ENCODE measurements at places on chromosomes 4 and X. TPM values are rescaled to one million over a fixed set of nuclear protein-coding genes. Genes with fewer than 3 reads are reported as not detected.

DNA sequence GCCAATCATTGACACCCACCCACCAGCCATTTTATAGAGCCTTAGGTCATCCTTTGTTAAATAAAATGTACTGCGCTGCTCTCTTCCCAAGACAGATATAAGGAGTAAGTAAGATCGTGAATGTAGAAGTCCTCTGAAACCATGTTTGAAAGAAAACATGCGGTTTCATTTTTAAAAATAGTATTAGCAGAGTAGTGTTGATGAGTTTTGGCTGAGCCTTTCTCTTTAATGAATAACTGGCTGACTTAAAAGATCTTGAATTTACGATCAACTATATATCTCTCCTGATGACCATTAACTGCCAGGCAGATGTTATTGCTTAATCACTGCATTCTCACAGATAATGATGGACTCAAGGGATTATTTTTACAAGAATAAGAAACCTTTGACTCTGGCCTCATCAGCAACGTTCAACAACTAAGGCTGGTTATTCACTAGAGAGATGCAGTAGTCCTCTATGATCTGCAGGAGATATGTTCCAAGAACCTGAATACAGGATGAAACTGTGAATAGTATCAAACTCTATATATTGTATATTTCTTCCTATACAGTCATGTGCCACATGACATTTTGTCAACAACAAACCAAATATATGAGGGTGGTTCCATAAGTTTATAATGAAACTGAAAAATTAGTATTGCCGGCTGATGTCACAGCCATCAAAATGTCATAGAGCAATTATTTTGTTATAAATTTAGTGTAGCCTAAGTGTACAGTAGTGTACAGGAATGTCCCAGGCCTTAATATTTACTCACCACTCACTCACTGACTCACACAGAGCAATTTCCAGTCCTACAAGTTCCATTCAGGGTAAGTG is 80.8 kb downstream of the FAM13A start:
- no peaks in the 10 kb centered on the region for H3K36me3 ChIP-seq
- H3K27ac ChIP-seq = no peak overlapping the region
- H3K4me1 ChIP-seq = no peaks in the 10 kb centered on the region
- no peaks in the 10 kb centered on the region for H3K27me3 ChIP-seq

- peak; percentile 39 for DNase-seq
- no peaks in the 10 kb centered on the region for H3K27me3 ChIP-seq
- H3K4me3 ChIP-seq = no peak overlapping the region
- peaks cover 67% of the 10 kb centered on the region for H3K36me3 ChIP-seq
Observed at GRCh38 chr4:2822461-2823300, 21.0 kb upstream of the ADD1 start.

DNA sequence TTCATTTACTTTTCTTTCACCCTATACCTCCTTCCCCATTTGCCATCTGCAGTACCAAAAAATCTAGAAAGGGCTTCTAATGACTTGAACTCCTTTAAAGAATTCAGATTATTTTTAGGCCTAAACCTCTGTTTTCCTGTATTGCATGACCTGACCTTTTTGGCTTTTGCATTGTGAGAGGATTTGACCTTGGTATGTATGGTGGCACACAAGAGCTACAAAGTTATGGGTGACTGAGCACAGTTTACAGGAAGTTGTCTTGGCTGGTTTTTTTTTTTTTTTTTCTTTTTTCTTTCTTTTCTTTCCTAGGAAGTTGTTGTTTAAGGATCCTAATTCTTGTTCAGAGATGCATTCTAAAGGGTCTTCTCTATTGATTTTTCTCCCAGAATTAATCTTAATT is 32.0 kb upstream of the MTMR8 start:
- H3K27me3 ChIP-seq = no peaks in the 10 kb centered on the region
- no peaks in the 10 kb centered on the region for H3K36me3 ChIP-seq
- H3K27ac ChIP-seq = no peak overlapping the region
- no peaks in the 10 kb centered on the region for H3K4me1 ChIP-seq
- no peak overlapping the region for H3K4me3 ChIP-seq
- no peak for DNase-seq

DNA sequence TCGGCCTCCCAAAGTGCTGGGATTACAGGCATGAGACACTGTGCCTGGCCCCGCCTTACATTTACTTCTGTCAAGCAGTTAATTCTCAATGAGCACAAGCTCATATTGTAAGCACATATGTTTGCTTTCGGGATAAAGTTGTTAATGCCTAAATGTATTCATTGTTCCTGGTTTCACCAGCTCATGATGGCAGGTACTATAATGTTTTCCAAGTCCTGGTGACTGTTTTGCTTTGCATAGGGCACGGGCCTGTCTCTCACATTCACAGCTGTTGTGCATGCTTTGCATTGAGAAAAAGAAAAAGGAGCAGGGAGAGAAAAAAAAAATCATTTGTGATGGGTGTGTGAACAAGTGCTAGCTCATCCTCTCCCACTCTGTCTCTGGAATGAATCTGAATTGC is 661.2 kb upstream of the TENM3 start:
- no peaks in the 10 kb centered on the region for H3K27me3 ChIP-seq
- H3K27ac ChIP-seq = no peak overlapping the region
- no peak overlapping the region for H3K4me3 ChIP-seq
- no peak for DNase-seq
- no peaks in the 10 kb centered on the region for H3K36me3 ChIP-seq

GRCh38 chr4:89489338-89489771 is 181.8 kb upstream of the GPRIN3 start:
- no peaks in the 10 kb centered on the region for H3K4me1 ChIP-seq
- no peak overlapping the region for H3K4me3 ChIP-seq
- no peak overlapping the region for H3K27ac ChIP-seq
- H3K36me3 ChIP-seq = no peaks in the 10 kb centered on the region
- DNase-seq = no peak

GRCh38 chrX:49103637-49104036 is 19.9 kb downstream of the GPKOW start:
- DNase-seq = no peak
- no peaks in the 10 kb centered on the region for H3K27me3 ChIP-seq
- no peak overlapping the region for H3K4me3 ChIP-seq

Gene GATA1
- 1.2 TPM for total RNA-seq

Gene ZFYVE28
- total RNA-seq = 12.9 TPM

Gene APLN
- total RNA-seq = 4.2 TPM

Gene PUDP
- total RNA-seq = 19.8 TPM
